ENCODE measurements at places on chromosomes 12 and 14.

DNA sequence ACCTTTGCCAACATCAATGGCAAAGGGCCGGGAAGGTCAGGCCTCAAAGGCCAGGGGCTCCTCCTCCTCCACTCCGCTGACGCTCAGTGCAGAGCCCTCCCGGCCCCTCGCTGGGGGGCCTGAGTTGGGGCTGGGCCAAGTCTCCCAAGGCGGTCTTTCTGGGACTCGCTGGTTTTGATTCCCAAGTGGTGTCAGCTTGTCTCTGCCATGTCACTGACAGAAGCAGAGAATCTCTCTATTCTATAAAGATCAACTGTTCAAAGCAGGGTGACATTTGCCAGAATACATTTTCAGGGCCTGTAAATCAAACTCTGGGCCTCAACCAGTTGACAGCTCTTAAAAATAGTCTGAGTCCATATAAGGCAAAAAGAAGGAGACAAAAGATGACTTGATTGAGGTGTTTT lies 75.9 kb downstream of the CCDC88C start:
- no peak overlapping the region for H3K27ac ChIP-seq
- H3K4me1 ChIP-seq: no peaks in the 10 kb centered on the region
- H3K27me3 ChIP-seq: no peaks in the 10 kb centered on the region
- no peak for DNase-seq
- H3K4me3 ChIP-seq: no peak overlapping the region

GRCh38 chr12:18837025-18837424 lies 99.1 kb downstream of the CAPZA3 start:
- no peaks in the 10 kb centered on the region for H3K27me3 ChIP-seq
- H3K4me3 ChIP-seq: no peak overlapping the region
- H3K27ac ChIP-seq: no peak overlapping the region

DNA sequence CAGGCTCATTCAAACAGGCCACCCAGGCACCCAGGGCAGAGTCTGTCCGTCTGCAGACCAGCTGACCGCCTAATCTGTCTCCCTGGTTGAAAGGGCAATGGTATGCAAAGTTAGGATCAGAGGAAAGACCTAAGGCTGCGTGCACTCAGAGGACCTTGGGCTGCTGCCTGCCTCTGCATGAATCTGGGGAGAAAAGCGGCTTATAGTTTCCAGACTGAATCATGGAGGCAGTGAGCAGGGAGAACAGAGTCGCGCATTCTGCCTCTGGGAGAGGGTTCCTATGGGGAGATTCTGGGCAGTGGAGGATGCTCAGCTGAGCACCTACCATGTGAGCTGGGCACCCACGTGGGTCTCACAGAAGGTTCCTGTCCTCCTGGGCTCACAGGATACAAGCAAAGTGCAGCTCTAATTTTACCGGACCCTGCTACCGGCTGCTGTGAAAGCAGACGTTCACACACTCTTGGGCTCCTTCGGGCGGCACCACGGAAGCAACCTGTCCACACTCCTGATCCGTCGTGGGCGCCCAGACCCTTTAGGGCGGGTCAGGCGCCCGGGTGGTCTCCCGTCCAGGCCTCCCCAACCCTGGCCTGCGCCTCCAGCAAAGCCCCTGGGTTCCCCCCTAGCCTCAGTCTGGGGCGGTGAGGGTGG lies 772 bp downstream of the SCARB1 start:
- peak overlapping the region; percentile 76 for H3K27ac ChIP-seq
- no peak for DNase-seq
- H3K4me3 ChIP-seq: peak overlapping the region; percentile 55
- no peaks in the 10 kb centered on the region for H3K36me3 ChIP-seq

GRCh38 chr12:31525496-31526157 lies 65.3 kb downstream of the DENND5B start:
- H3K36me3 ChIP-seq: no peaks in the 10 kb centered on the region
- H3K27me3 ChIP-seq: no peaks in the 10 kb centered on the region
- H3K27ac ChIP-seq: no peak overlapping the region

DNA sequence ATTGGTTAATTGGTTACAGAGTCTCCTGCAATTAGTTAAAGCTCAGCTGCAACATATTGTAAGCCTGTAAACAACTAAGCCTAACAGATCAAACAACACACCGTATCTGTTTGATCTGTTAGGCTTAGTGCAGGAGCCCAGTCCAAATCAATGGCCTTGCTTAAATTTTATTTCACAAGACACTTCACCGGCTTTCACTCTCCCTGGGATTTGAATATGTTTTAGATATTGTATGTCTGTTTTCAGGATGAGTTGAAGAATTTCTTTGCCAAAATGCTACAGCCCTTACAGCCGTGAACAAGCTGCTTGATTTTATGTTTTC lies 5.5 kb upstream of the RNASE1 start:
- no peaks in the 10 kb centered on the region for H3K36me3 ChIP-seq
- H3K27me3 ChIP-seq: peaks cover 11% of the 10 kb centered on the region
- H3K27ac ChIP-seq: no peak overlapping the region
- DNase-seq: no peak

- H3K36me3 ChIP-seq: no peaks in the 10 kb centered on the region
- H3K4me1 ChIP-seq: no peaks in the 10 kb centered on the region
- no peak overlapping the region for H3K27ac ChIP-seq
- H3K27me3 ChIP-seq: no peaks in the 10 kb centered on the region
These were observed 854.7 kb downstream of the TMTC2 start for GRCh38 chr12:83541446-83541845.

GRCh38 chr14:101478796-101479410 lies 82.4 kb upstream of the DIO3 start:
- DNase-seq: no peak
- H3K27ac ChIP-seq: no peak overlapping the region
- H3K4me3 ChIP-seq: no peak overlapping the region
- no peaks in the 10 kb centered on the region for H3K27me3 ChIP-seq
- peaks cover 4% of the 10 kb centered on the region for H3K4me1 ChIP-seq

GRCh38 chr14:64410084-64410774 lies 22.1 kb downstream of the MTHFD1 start:
- no peaks in the 10 kb centered on the region for H3K27me3 ChIP-seq
- H3K27ac ChIP-seq: no peak overlapping the region
- H3K4me1 ChIP-seq: no peaks in the 10 kb centered on the region
- no peak overlapping the region for H3K4me3 ChIP-seq

DNA sequence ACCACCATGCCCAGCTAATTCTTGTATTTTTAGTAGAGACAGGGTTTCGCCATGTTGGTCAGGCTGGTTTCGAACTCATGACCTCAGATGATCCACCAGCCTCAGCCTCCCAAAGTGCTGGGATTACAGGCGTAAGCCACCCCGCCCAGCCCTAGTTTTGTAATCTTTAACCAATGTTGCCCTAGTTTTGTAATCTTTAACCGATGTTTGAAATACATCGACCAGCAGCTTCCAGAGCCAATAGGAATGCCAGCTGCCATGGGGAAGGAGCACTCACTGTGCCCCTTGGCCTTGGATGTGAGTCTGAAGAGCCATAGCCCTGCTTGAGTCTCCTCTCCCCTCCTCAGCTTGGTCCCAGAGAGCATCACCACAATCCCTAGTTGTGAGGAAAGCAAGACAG lies 209.3 kb upstream of the RGS6 start:
- peaks cover 55% of the 10 kb centered on the region for H3K36me3 ChIP-seq
- H3K4me1 ChIP-seq: no peaks in the 10 kb centered on the region
- H3K4me3 ChIP-seq: no peak overlapping the region
- H3K27ac ChIP-seq: no peak overlapping the region

GRCh38 chr14:93859957-93860356 lies 67.2 kb upstream of the FAM181A start:
- peak overlapping the region; percentile 9 for H3K27ac ChIP-seq
- no peak overlapping the region for H3K4me3 ChIP-seq
- H3K36me3 ChIP-seq: no peaks in the 10 kb centered on the region
- peaks cover 11% of the 10 kb centered on the region for H3K4me1 ChIP-seq

DNA sequence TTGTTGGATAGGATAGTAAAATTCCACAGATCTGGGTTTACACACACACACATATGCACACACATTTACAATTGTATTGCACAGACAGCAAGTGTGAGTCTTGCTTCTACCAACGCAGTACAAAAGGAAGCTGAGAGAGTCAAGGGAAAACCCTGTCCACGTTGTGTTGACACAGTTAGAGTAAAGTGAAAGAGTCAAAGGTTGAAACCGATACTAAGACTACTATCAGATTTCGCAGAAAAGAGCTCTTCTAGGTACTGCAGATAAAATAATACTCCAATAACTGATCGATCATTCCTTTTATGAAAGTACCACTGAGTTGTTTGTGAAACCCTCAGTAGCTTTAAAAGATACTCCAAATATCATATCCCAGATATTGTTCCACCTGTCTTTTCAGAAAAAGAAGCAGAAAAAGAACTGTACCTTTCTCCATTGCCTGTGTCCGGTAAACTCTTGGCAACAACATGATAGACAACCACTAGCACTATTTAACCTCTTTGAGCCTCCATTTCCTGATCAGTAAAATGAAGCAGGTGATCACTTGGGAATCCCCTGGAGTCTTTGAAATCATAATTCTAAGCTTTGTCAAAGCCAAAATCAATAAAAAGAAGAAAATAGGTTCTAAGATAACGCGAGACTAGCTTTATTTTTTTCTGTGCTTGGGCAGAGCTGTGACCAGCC lies 224.6 kb upstream of the FOXN3 start:
- no peaks in the 10 kb centered on the region for H3K36me3 ChIP-seq
- no peaks in the 10 kb centered on the region for H3K27me3 ChIP-seq
- H3K4me3 ChIP-seq: no peak overlapping the region
- no peak overlapping the region for H3K27ac ChIP-seq

DNA sequence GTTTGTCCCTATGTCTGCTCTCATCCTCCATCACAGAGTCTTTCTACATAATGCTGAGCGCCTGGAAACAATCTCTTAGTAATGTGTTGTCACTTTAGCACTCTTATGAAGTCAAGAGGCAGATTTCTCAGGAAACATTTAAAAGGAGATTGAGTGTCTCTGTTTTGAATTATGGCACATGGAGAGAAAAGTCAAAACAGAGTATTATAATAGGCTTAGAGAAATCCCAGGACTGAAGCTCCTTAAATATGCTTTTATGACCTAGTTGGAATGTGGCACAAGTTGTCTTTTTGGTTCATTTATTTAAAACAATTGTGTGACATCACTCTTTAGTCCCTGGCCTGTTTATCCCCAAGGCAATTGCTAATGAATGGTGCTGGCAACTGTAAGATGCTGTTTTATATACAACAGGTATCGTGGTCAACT lies 117.8 kb upstream of the HIF1A start:
- H3K27me3 ChIP-seq: no peaks in the 10 kb centered on the region
- no peak overlapping the region for H3K27ac ChIP-seq
- no peak overlapping the region for H3K4me3 ChIP-seq
- peaks cover 5% of the 10 kb centered on the region for H3K4me1 ChIP-seq

DNA sequence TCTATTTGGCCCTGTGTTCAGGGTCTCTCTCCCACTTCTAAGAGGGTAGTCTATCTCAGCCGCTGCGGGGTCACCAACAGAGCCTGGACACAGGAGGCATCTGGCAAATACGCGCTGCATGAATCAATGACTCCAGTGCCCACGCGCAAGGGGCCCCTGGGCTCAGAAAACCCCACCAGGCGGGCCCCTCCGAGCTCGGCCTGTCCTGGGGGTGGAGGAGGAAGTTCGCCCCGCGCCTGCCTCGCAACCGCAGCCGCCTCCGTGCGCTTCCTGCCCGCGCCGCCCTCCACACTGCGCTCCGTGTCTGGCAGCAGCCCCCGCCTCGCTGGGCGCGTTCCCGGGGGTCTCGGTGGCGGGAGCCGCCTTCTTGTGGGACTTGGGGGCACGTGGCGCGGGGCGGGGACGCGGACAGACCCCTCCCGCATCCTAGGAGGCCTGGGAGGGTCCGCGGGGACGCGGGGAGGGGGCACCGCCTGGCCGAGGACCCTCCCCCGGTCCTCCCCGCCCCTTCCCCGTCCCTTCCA lies 811 bp upstream of the FBRSL1 start:
- H3K27ac ChIP-seq: peak overlapping the region; percentile 73
- no peaks in the 10 kb centered on the region for H3K27me3 ChIP-seq
- peaks cover 44% of the 10 kb centered on the region for H3K4me1 ChIP-seq

DNA sequence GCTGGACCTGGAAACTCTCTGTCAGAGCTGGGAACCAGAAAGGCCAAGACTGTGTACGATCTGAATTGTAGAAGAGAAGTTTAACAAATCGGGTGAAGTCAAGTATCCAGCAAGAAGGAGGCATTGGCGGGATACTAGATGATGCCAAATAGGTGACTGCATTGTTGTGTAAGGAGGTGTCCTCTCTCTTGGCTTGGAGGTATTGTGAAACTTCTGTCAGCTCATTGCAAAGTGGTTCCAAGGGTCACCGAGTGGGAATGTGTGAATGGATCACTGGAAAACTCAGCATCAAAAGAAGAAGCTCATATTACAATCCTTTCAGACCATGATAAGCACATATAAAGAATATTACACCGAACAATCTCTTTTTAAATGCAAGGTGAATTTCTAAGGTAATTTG lies 11.7 kb downstream of the NAV3 start:
- H3K36me3 ChIP-seq: no peaks in the 10 kb centered on the region
- DNase-seq: no peak
- no peak overlapping the region for H3K4me3 ChIP-seq
- H3K4me1 ChIP-seq: no peaks in the 10 kb centered on the region
- H3K27me3 ChIP-seq: no peaks in the 10 kb centered on the region
- no peak overlapping the region for H3K27ac ChIP-seq

GRCh38 chr14:99129211-99129696 lies 142.7 kb downstream of the BCL11B start:
- no peak overlapping the region for H3K27ac ChIP-seq
- H3K36me3 ChIP-seq: no peaks in the 10 kb centered on the region
- no peaks in the 10 kb centered on the region for H3K27me3 ChIP-seq
- no peak overlapping the region for H3K4me3 ChIP-seq
- no peak for DNase-seq
- peaks cover 30% of the 10 kb centered on the region for H3K4me1 ChIP-seq

GRCh38 chr14:22002860-22003284 lies 329.3 kb upstream of the OR4E1 start:
- no peak overlapping the region for H3K27ac ChIP-seq
- no peak for DNase-seq
- no peaks in the 10 kb centered on the region for H3K36me3 ChIP-seq
- H3K27me3 ChIP-seq: no peaks in the 10 kb centered on the region
- no peaks in the 10 kb centered on the region for H3K4me1 ChIP-seq
- H3K4me3 ChIP-seq: no peak overlapping the region

- no peak for DNase-seq
These were observed 148.1 kb downstream of the TSPAN9 start for GRCh38 chr12:3225154-3225795.

DNA sequence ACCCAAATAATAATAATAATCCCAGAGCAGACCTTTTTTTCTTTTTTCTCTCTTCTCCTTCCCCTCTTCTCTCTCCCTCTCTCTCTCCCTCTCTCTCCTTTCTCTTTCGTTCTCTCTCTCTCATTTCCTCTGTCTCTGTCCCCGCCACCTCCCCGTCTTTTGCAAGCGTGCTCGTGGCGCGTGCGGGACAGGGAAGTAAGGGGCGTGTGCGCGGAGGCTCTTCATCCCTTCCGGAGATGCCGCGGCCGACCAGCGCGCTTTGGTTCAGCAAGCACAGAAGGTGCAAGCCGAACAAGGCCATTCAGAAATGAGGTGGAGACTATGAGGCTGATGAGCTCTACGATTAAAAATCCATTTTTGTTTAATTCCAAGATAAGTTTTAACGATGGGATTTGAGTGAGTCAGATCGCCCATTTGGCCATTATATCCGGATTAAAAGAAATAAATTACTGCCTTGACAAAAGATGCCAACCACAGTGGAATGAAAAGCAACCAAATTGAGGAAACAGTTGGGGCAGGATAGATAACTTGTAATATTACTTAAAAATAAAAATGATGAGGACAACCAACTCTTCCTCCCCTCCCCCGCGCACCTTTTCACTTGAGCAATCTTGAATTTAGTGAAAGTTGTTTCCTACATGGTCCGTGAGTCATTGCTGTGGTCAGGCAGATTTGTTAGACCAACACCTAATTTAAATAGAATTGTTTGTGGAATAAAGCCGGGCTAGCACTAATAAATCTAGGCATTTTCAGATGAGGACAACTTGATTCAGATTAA lies 1.2 kb upstream of the AMIGO2 start:
- no peaks in the 10 kb centered on the region for H3K27me3 ChIP-seq
- H3K27ac ChIP-seq: peak overlapping the region; percentile 94
- no peak for DNase-seq

Measured in esophagus squamous epithelium (tissue), 5 donors.